ENCODE measurements at places on chromosomes 11 and 22.

DNA sequence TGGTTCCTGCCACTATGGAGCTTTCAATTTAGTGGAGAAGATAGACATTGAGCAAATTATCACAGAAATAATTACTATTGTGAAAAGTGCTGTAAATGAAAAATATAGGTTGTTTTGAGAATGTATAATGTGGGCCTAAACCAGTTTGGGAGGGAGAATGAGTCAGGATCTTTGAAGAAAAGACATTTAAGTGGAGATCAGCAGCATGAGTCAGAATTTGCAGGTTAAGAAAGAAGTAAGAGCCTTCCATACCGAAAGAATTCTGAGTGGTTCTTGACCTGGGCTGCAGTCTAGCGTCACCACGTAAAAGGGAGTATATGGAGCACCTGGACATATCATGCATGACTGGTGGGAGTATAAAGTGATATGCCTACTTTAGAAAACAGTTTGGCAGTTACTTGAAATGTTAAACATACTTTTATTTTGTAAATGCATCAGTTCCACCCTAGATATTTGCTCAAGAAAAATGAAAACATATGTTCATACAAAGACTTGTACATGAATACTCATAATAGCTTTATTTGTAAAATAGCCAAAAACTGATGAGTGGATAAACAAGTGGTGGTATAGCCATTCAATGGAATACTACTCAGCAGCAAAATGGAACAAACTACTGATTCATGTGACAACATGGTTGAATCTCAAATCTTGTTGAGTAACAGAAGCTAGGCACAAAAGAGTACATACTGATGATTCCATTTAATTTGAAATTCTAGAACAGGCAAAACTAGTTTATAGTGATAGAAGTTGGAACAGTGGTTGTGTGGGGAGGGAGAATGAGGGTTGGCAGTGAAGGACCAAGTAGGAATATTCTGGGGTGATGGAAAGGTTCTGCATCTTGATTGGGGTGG is 99.2 kb downstream of the STIM1 start:
- no peak for DNase-seq

DNA sequence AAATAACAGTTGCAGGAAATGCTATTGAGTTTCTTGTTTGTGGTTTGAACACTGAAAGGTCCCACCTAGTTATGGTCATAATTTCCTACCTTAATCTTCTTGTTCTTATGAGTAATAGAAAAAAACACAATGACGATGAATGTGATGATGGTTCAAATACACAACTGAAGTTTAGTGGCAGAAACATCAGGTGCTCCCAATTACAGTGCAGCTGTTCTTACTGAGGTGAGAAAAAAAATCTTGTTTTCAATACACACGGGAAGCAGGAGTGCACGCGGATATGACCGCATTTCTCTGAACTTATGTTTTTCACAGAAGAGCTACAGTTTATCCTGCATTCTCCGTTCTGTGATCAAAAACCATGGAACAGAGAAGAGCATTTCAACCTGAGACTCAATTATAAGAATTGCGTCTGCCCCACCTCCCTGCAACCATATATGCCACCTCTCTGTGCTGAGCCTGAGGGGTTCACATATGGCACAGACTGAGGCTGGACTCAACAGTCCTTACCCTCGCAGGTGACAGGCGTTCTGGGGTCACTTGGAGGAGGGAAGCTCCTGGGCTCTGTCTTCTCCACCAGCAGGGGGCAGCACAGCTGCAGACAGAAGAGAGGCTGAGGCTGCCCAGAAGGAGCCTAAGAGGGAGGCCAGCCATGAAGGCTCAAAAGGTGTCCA is 99.7 kb upstream of the IGLL5 start:
- DNase-seq: peak; percentile 30

GRCh38 chr22:48827268-48827846 is 1000.3 kb downstream of the BRD1 start:
- no peak for DNase-seq

DNA sequence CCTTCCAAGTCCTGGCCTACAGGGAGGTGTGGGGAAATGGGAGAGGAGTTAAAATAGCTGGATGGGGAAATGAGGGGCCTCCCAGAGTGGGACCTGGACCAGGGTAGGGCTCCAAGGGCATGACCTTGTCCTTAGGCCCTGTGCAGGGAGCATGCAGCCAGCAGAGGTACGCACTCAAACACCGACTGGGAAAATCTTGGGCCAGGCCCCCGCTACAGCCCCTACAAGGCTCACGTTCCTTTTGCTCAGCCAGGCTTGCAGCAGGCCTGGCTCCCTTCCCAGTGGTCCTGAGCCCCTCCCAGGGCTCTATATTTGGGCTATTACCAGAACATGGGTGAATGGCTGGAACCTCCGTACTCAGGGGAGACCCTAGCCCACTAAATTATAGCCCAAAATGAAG is 31.3 kb downstream of the LMO1 start:
- no peak for DNase-seq

DNA sequence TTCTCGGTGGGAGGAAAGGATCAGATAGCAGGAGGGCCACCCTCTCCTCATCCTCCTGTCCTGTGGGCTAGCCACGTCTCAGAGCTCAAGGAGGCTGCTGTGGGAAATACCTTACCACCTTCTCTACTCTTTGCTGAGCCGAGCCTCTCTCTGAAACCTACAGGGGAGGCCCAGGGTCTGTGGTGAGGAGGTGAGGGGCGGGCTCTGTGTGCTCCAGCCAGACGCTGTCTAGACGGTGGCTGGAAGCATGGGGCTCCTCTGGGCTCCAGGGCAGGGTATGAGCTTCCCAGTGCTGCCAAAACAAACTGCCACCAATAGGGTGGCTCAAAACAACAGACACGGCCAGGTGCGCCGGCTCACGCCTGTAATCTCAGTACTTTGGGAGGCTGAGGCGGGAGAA is 5.5 kb upstream of the TMPRSS6 start:
- no peak for DNase-seq

DNA sequence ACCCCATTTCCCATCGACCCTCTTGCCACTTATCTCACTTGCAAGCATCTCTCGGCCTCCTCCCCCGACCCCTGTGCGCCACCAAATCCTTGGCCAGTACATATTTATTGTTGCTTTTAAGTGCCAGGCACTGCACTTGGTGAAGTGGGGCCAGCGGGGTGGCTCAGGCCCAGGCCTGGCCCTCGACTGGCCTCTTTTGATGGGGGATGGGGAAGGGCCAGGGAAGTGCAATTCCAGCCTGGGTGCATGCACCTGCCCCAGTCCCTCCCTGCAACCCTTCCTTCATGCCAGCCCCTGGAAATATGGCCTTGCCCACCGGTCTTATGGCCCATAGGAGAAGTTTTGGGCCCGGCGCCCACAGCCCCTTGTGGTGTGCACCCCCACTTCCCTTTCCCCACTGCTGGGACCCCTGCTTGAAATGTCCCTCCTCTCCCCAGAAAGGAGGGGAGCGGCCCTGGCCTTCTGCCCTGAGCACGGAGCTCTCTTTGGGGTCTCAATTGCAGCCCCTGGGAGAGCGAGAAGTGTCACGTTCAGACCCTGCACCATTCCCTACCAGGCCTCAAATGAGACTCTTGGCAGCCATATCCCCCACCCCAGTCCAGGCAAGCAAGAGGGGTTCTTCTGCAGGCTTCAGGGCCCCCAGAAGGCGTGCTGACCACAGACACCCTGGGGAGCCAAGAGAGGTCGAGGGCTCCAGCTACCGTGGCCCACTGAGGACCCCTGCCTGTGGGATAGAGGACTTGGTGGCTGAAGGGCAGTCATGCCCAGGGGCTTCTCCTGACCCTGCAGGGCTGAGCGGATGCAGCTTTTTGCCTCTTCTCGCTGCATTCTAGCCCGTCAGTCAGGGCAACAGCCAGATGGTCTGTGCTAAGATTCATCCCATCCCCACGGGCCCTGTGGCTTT is 961 bp downstream of the SUSD2 start:
- DNase-seq: peak; percentile 38

DNA sequence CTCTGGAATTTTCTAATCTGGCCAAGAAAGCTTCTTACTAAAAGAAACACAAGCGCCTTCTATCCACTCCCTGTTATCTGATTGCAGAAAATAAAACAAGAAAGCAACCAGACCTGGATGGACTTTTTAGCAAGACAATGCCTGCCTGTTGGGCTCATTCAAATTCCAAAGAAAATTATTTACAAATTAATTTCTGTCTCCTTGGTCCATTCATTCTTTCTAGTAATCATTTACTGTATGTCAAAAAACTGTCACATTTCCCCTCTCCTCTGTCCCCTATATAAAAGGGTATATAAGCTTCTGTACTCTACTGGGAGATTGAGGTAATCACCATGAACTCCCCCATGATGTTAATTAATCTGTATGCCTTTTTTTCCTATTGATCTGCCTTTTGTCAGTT is 279.9 kb downstream of the DLG2 start:
- DNase-seq: no peak

GRCh38 chr11:19060629-19061028 is at the start of gene MRGPRX2:
MRGPRX2 (minus strand) TSS chr11:19060717; CDS start chr11:19056402, 4,315 bp downstream.
- DNase-seq: no peak

DNA sequence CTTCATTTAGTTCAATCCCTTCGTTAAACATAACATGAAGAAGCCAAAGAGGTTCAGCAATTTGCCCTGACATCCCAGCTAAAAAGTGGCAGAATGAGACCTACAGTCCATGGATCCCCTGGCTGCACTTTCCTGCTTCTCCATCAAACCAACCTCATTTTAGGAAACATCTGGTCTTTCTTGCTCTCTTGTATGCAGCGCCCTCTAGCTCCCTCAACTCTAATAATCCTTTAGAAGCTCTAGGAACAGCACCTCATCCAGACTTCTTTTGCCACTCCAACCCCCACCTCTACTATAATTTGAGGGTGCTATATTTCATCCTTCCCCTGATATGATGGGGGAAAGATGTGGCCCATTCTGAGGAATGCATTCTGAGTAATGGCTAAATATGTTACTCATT is 7.4 kb downstream of the CNTF start:
- peak; percentile 60 for DNase-seq

DNA sequence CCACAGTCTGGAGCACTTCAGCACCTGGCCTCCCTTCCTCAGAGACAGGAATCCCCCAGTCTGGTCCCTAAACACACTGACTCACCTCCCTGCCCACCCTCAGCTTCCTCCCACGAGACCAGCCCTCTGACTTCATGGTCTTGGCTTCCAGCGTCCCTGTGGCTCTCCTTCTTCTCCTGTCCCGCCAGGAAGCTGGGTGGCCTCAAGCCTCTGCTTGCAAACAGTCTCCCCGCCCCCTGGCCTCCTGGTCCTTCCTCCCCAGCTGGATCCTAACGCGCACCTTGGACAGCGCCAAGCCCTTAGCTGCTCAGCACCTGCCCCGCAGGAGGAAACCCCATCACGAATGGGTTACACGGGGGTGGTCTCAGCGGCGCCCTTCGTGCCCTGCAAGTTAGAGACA is 4.5 kb downstream of the NCF4 start:
- DNase-seq: no peak

DNA sequence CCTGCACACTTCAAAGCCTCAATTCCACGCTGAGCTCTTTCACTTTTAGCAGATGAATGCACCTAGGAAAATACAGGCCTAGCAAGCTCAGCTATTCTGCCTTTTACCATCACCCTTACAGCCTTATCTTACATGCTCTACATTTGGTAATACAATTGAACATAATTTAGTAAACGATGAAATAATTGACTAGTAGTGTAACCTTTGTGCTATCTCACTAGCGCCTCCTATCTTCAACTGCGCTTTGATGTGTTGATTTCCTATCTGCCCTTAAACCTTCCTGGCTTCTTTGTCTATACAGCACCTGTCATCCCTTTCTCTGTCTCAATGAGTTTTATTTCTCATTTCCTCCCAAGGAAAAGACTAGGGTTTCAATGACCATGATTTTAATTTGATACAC is 149.7 kb downstream of the LRRC4C start:
- DNase-seq: no peak

GRCh38 chr11:101555366-101555765 is 28.4 kb downstream of the TRPC6 start:
- no peak for DNase-seq

DNA sequence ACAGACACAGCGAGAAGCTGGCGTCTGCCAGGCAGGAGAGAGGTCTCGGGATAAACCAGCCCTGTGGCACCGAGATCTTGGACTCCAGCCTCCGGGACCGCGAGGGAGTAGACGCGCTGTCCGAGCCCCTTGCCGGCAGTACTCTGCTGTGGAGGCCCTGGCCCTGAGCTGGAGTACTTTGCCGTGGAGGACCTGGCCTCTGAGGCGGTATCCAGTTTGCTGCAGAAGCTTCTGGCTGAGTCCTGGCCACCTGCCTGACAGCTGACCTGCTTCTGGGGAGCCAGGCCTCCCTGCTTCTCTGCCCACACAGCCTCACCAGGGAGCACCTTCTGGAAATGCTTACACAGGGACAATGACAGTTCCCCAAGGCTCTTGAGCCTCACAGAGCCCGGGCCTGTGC is 31.6 kb upstream of the CARS1 start:
- no peak for DNase-seq

DNA sequence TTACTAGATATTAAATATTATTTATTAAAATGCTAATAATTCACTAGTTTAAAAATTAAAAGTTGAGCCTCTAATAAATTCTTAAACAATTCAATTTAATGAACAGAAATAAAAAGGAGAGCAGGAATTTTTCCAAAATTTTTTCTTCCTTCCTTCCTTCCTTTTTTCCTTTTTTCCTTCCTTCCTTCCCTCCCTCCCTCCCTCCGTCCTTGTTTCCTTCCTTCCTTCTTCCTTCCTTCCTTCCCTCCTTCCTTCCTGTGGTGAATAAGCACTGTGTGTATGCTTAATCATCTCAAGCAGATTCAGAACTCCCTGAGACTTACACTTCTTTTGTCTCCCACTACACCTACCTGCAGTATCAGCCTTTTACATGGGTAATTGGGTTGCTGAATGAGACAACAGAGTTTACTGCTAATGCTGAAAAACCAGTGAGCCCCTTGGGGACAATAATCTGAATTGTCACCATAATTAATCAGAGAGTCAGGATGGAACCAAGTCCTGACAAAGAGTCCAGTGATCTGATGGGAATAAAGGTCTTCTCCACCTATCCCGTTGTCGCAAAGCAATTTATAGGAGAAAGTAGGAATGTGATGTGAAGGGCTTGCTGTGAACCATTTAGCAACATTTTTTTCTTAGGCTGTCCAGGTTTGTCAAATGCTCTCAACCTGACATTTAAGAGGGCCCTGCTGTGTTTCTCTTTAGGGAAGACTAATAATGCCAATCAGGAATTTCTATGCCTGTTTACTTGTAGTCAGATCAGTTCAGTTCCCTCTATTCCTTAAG is 58.1 kb upstream of the CEP295 start:
- DNase-seq: no peak

GRCh38 chr22:49019737-49020713 is 807.6 kb downstream of the BRD1 start:
- no peak for DNase-seq

- no peak for DNase-seq
Observed at GRCh38 chr22:35995348-35995747, 33.3 kb downstream of the RBFOX2 start.

GRCh38 chr11:34416088-34416487 is 22.6 kb upstream of the CAT start:
- no peak for DNase-seq

Data from HepG2 (cell line).